Kidney capillary endothelial cell (primary cell): ENCODE measurements at places on chromosomes 1 and 21.

- no peak for DNase-seq
Observed at GRCh38 chr1:12075195-12076114, 12.4 kb downstream of the TNFRSF8 start.

- DNase-seq: peak; percentile 45
Observed at GRCh38 chr21:36747815-36748383, 49.0 kb downstream of the SIM2 start.

DNA sequence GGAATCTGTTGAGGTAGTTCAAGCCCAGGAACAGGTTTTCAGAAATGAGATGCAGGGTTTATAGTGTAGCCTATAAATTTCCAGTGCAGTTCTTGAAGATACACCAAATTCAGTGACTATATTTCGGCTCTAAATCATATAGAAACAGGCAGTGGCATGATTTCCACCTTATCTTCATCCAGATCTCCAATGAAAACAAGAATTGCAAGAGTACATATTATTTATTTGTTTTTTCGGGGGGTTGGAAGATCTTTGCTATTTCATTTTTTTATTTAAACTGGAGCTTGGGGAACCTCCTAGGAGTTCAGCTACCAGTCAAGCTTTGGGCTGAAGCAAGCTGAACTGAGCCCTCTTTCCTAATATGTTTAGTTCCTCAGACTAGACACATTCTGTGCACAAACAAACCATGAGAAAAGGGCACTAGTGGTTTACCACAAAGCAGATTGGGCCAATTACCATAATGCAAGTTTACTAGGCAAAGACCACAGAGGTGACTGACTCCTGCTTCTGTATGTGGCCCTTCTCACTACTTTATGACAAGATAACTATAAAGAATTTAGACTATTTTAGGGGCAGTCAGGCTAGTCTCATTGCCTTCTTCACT, 68.5 kb downstream of the RGS2 start:
- DNase-seq: no peak

- DNase-seq: no peak
Observed at GRCh38 chr1:230288641-230289349, 137.3 kb downstream of the PGBD5 start.

- no peak for DNase-seq
Observed at GRCh38 chr1:204296431-204296988, 63.2 kb downstream of the PLEKHA6 start.

DNA sequence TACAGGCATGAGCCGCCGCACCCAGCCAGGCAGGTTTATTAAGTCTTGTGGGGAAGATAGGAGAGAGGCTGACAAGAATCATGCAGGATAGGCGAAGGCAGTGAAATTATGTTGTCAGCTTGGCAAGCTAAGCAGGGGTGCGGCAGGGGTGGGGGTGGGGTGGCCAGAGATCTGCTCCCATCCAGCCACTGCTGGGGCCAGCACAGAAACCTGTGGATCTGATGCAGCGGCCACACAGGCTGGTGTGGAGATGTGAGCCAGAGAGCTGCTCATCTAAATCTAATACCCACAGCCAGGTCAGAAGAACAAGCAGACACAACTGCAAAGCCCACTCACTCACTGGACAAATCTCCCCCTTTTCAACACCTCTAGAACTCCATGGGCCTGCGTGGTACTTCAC, 68.7 kb downstream of the KCTD3 start:
- no peak for DNase-seq

- DNase-seq: no peak
Observed at GRCh38 chr1:230230273-230230672, 163.2 kb downstream of the GALNT2 start.
